ENCODE measurements at places on chromosomes 1 and 21.

DNA sequence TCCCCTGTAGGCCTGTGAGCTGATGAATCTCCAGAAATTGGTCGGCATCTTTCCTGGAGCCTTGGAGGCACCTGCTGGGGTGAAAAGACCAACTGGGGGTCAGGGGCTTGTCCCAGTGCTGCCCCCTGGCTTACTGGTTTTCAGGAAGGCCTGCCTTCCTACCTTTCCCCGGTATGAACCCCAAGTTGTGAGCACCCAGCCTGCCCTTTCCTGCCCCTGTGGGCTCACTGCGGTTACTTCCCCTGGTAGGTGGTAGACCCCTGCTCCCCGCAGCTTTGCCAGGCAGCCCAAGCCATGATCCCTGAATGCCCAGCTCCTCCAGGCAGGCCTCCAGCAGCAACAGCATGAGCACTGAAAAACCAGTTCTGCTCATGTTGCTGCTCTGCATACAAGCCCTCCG, 10.2 kb downstream of the DMRTB1 start:
- DNase-seq = no peak

GRCh38 chr1:234231061-234231892, 142.0 kb upstream of the COA6 start:
- DNase-seq = no peak

GRCh38 chr1:226778657-226779058, 39.6 kb upstream of the ITPKB start:
- DNase-seq = no peak

DNA sequence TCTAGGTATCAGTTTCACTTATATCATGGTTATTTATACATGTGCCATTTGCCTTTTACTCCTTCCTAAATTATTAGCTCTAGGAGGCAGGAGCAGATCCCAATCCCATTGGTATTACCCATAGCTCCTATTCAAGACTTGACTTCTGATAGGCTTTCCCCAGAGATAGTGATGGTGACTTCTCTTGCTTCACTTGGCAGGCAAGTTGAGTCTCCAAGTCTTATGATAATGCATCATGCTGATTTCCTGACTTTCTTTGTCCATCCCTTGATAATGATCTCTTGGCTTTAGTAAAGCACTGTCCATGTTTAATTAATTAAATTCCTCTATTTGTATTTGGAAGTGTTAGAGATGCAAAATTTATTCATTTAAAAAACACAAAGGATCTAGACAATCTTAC, 253.5 kb upstream of the ADAMTS5 start:
- no peak for DNase-seq

- DNase-seq = no peak
These were observed 195.0 kb upstream of the NRIP1 start for GRCh38 chr21:15259824-15260223.

- no peak for DNase-seq
These were observed 111.7 kb downstream of the FOXD2 start for GRCh38 chr1:47549532-47549931.
